ENCODE measurements at places on chromosomes 3 and 15.

DNA sequence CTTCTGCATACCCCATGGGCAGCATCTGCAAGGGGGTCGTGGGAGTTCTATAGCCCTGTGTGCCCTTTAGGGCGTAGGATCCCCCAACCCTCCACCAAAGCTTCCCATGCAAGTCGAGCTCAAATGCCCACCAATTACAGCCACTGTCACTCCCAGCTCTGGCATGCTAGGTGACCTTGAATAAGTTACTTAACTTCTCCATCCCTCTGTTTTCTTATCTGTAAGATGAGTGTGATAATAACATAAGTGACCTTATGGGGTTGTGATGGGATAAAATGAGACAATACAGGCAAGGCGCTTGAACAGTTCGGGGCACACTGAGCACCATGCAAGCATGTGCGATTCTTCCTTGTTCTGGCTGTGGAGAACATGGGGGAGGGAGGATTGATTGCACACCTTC is 74.8 kb upstream of the POMGNT2 start:
- DNase-seq, result no peak

DNA sequence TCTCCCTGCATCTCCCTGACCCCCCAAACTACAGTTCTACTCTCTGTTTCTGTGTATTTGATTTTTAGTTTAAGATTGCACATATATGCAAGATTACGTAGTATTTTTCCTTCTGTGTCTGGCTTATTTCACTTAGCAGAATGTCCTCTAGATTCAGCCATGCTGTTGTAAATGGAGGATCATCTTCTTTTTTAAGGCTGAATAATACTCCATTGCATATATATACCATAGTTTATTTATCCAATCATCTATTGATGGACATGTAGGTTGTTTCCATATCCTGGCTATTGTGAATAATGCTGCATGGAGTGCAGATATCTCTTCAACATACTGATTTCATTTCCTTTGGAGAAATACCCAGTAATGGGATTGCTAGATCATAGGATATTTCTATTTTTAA is 70.8 kb downstream of the RFTN1 start:
- no peak for DNase-seq

GRCh38 chr3:124034016-124034843 is 42.3 kb upstream of the ROPN1 start:
- no peak for DNase-seq

DNA sequence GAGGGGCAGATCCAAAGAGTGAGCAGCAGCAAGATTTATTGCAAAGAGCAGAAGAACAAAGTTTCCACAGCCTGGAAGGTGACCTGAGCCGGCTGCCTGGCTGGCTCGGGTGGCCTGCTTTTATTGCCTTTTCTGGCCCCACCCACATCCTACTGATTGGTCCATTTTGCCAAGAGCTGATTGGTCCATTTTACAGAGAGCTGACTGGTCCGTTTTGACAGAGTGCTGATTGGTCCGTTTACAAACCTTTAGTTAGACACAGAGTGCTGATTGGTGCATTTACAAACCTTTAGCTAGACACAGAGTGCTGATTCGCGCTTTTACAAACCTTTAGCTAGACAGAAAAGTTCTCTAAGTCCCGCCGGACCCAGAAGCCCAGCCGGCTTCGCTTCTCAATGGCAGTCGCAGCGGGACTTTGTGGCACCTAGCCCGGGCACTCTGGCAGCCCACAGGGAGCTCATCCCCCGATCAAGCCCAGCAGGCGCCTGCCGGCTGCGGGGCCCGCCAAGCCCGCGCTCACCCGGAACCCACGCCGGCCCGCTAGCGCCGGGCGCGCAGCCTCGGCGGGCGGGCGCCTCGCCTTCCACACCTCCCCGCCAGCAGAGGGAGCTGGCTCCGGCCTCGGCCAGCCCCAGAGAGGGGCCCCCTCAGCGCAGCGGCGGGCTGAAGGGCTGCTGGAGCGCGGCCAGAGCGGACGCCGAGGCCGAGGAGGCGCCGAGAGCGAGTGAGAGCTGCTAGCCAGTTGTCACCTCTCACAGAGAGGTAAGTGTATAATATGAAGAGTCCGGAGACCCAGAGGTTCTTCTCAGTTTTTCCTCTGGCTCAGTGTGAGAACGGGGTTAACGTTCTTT is 339.2 kb downstream of the CHL1 start:
- no peak for DNase-seq

DNA sequence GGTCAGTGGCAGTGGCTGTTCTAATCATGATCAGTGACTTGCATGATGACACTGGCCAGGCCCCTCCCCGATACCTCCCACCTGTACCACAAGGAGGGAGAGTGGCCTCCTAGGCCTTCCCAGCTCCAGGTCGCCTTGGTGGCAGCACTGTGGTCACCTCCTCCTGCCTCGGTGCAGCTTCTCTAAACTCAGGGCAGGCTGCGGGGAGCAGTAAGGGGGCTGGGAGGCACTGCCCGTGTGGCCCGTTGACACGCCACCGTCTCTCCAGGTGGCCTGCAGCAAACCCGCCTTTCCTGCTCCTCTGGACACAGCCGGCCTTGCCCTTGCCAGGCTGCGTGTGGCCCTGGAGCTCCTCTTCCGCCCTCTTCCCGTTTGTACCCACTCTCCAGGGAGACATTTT is 184.1 kb downstream of the XXYLT1 start:
- no peak for DNase-seq

DNA sequence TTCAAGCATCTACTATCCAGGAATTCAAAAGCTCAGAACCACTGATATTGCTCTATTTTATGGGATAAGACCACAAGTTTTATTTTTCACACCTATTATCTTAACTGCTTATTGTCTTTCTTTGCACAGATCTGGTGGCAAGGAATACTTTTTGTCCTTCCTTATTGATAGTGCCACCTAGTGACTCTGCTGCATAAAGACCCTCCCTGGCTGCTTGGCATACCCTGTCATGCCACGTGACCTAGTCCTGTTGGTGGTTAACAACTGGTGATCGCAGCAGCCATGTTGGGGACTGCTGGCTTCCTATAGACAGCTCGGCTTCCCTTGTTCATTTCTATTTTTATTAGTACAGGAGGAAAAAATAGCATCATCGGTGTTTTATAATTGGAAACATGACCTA is 236.3 kb downstream of the MEX3B start:
- DNase-seq, result no peak

GRCh38 chr15:31266712-31267111 is 59.9 kb upstream of the KLF13 start:
- no peak for DNase-seq

GRCh38 chr15:58407778-58408177 is 24.0 kb upstream of the LIPC start:
- DNase-seq, result no peak

GRCh38 chr3:105388176-105388575 is 21.5 kb downstream of the ALCAM start:
- no peak for DNase-seq

DNA sequence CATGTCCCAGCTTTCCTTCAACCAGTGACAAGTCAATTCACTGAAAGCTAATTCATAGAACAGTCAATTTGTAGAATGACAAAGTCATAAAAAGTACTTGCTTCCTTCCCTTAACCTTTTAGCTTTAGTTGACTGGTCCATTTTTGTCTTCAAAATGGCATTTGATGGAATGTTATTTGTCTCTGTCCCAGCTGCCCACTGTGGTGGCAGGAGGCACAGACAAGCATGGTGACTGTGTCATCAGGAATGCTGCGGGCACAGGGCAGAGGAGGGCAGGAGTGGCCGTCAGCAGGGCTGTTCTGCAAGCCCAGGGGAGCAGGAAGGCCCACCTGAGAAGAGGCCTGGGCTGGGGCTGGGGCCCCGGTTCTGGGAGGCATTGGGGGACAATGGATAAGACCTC is 10.0 kb downstream of the IQSEC1 start:
- DNase-seq, result no peak

DNA sequence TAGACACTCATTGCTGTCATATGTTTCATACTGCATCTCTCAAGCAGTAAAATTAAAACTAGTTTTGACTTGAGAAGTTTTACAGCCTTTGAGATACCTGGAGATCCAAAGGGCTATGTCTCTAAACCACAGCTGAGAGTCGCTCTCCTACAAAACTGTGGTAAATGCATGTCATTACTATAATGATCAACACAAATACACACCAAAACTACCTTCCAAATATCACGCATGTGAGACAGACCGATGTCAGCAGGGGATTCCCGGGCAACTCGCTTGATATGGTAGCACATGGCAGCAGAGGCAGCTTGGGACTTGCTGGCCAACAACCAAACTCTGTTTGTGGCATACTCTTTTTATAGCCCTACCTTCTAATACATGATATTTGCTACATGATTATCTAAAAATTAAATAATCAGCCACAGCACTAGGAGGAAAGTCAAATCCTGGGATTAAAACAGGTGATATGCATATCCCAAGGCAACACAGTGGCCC is 56.3 kb downstream of the PDZRN3 start:
- DNase-seq, result no peak

GRCh38 chr3:152857082-152857481 is 22.2 kb downstream of the P2RY1 start:
- DNase-seq, result no peak

- DNase-seq, result no peak
These were observed 110.6 kb upstream of the MEF2A start for GRCh38 chr15:99454941-99455788.

DNA sequence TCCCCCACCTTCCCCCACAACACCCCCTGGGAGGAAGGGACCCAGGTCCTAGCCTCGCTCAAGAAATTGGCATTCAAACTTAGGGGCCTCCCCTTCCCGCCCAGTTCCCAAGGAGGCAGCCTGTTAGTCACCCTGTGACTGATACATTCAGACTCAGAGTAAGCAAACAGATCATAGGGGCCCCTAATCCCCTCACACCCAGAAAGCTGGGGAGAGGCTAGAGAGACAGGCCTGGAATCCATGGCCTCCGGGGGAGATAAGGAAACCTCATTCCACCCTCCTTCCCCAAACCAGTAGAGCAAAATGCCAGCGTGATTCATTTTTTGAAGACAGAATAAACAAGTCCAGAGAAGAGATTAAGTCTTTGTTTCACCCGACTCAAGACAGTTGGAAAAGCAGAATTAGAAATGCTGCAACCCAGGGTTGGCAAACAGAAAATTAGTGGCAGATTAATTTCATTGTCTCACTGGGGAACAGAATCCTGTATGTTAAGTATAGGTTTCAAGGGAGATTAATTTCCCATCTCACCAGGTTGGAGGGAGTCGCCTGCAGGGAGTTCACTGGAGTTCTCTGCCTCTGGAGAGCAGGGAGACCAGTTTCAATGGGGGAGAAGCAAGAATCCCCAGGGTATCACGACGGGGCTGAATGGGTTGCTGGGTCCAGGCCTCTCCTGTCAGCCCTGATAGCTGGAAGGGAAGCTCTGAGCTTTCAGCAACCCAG is 268.3 kb downstream of the UACA start:
- no peak for DNase-seq

- DNase-seq, result no peak
These were observed 26.0 kb downstream of the GLDN start for GRCh38 chr15:51367322-51367976.

GRCh38 chr15:83733206-83733605 is 79.3 kb downstream of the ADAMTSL3 start:
- no peak for DNase-seq

DNA sequence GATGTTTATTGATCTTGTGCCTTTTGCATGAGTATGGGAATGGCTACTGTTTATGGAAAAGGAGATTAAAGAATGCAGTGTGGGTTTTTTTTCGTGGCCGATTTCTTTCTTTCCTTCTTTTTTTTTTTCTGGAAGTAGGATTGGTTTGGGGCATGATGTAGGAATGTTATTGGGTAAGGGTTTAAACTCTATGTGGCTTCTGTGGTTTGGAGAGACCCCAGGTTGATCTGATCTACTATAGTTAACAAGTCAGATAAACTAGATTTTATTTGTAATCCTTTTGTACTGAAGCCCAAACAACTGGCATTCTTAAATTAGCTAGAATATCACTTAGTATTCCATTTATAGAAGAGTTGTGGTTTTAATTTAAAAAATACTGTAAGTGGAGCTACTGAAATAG is 304.8 kb downstream of the LPP start:
- no peak for DNase-seq

- DNase-seq, result no peak
These were observed 84.9 kb upstream of the SKOR1 start for GRCh38 chr15:67740405-67740804.

Measured in stimulated activated CD4-positive, alpha-beta T cell treated with anti-CD3 and anti-CD28 coated beads, TNF-alpha, amount 100 ng/mL, for 1 hour (primary cell).